Activated naive CD4-positive, alpha-beta T cell treated with anti-CD3 and anti-CD28 coated beads for 36 hours (primary cell): ENCODE measurements at places on chromosomes 6 and 20. TPM values are rescaled to one million over a fixed set of nuclear protein-coding genes. Genes with fewer than 3 reads are reported as not detected.
A peak's percentile ranks its signal among the peaks of the same experiment; 100 is the strongest.

- no peak for DNase-seq
- peaks cover 39% of the 10 kb centered on the region for H3K4me1 ChIP-seq
- peak overlapping the region; percentile 13 for H3K27ac ChIP-seq
- H3K36me3 ChIP-seq: peaks cover 5% of the 10 kb centered on the region
These were observed 203.5 kb downstream of the KCNQ5 start for GRCh38 chr6:72825315-72825911.

The DEF6 gene
- 89.9 TPM for total RNA-seq

DNA sequence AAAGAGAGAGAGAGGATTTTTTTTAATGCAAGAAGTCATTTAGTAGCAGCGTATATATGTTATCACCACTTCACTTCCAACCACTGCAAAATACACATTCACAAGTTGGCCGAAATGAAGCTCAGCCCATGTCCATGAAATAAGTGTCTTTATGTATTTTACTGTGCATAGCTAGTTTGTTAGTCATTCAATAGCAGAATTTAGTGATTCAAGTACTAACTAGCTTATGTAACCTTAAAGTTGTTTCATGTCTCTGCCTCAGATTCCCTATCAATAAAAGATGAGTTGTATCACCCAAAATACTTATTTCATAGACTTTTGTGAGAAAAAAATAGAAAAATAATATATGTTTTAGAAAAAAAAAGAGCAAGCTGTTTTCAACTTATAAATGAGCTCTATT is 153.7 kb upstream of the PRDM1 start:
- no peaks in the 10 kb centered on the region for H3K36me3 ChIP-seq
- no peak overlapping the region for H3K4me3 ChIP-seq
- no peaks in the 10 kb centered on the region for H3K27me3 ChIP-seq
- DNase-seq: no peak
- no peak overlapping the region for H3K27ac ChIP-seq

The MACROD2 gene
- not detected for total RNA-seq

DNA sequence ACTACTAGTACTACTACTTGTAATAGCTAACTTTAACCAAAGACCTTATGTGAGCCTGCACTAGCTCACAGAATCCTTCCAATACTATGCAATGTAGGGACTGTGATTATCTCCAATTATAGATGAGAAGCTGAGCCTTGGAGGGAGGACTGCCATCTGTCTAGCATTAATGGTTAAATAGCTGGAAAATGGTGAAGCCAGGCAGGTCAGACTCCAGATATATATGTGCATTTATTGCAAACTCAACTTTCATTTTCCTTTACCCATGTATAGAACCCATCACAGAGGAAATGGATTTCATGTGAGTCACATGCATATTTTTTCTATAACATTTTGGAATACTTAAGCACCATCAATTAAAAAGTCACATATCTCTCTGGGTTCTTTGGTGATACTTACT is 229.9 kb downstream of the BCAS1 start:
- H3K36me3 ChIP-seq: no peaks in the 10 kb centered on the region
- H3K4me3 ChIP-seq: no peak overlapping the region
- H3K27me3 ChIP-seq: no peaks in the 10 kb centered on the region
- peak overlapping the region; percentile 30 for H3K27ac ChIP-seq

The IDH3B gene
- 123 TPM for total RNA-seq

DNA sequence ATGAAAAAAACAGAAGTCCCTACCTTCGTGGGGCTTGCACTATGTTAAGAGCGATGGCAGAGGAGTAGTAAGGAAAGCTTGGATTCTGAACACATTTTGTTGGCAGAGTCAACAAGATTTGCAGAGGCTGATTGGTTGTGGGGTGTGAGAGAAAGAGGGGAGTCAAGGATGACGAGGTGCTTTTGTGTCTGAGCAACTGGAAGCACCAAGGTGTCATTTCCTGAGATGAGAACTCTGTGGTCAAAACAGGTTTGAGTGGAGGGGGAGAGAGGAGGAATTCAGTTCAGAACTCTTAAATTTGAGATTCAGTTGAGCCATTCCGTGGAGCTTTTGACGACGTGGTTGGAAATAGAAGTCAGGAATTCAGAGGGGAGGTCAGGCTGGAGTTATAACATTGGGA is 3.5 kb downstream of the OCSTAMP start:
- DNase-seq: peak; percentile 35
- H3K36me3 ChIP-seq: no peaks in the 10 kb centered on the region
- peaks cover 7% of the 10 kb centered on the region for H3K4me1 ChIP-seq
